Activated CD4-positive, alpha-beta T cell treated with anti-CD3 and anti-CD28 coated beads for 36 hours (primary cell): ENCODE measurements at places on chromosomes 5 and 9. TPM values are rescaled to one million over a fixed set of nuclear protein-coding genes. Genes with fewer than 3 reads are reported as not detected.

Gene PCSK1
- not detected for total RNA-seq

GRCh38 chr9:95242613-95243012 is 74.9 kb downstream of the FANCC start:
- H3K4me3 ChIP-seq: no peak overlapping the region
- no peaks in the 10 kb centered on the region for H3K4me1 ChIP-seq
- peaks cover 17% of the 10 kb centered on the region for H3K36me3 ChIP-seq
- H3K27ac ChIP-seq: no peak overlapping the region
- no peak for DNase-seq

DNA sequence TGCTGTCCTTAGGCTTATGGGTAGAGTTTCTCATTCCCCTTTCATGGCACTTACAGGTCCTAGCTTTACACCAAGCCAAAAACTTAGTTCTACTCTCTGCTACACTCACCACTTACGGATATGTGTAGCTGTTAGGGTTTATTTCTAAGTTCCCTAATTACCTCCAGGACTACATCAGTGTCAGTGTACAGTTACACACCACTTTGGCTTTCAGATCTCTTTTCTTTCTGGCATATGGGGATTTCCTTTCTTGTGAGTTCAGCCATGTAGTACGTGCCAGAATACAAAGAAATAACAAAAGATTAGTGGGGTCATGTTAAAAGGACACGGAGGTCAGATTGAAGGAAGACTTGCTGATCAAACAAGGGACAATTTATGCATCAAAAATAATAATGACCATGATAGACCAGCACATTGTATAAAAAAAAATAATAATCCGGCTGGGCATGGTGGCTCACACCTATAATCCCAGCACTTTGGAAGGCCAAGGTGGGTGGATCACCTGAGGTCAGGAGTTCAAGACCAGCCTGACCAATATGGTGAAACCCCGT is 41.8 kb downstream of the LYRM7 start:
- peaks cover 46% of the 10 kb centered on the region for H3K4me1 ChIP-seq
- H3K36me3 ChIP-seq: peaks cover 1% of the 10 kb centered on the region
- DNase-seq: no peak
- H3K4me3 ChIP-seq: no peak overlapping the region
- no peaks in the 10 kb centered on the region for H3K27me3 ChIP-seq
- peak overlapping the region; percentile 63 for H3K27ac ChIP-seq

Gene FAXDC2
- total RNA-seq: not detected

DNA sequence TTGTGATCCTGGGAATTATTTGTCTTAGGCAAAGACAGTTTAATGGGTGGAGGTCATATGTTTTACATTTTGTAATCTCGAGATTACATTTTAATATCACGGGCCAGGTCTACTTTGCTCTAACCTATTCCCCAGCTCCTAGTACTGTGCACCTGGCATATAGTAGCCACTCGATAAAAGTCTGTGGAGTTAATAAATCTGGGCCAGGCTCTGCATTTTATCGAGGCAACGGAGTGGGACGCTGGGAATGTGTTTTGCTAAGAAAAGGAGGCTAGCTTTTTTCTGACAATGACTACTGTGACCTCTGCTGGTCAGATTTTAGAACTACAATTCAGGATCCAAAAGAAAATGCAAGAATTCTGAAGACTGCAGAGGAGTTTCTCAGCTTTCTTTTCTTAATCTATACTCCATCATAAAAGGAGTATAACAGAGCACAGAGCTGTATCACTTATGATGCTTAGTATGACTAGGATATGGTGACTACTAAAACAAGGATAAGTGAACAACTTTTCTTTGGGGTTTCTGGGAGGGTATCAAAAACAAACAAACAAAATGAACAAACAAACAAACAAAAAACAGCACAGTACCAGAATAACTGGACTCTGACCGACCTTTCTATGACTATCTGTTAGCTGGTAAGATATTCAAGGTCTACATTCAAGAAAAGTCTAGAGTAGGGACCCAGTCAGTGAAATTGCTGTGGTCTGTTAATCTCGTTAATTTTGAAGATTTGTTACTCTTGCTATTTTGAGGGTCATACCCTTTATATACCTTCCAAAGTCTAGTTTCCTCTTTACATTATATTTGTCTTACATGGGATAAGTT is 46.1 kb upstream of the CER1 start:
- H3K27me3 ChIP-seq: peaks cover 27% of the 10 kb centered on the region
- DNase-seq: no peak
- no peaks in the 10 kb centered on the region for H3K4me1 ChIP-seq
- H3K4me3 ChIP-seq: no peak overlapping the region
- no peaks in the 10 kb centered on the region for H3K36me3 ChIP-seq

Gene ADGRD2
- total RNA-seq: not detected

Gene PDCD1LG2
- 0.81 TPM for total RNA-seq

GRCh38 chr9:96777426-96777864 is 442 bp downstream of the ZNF510 start:
- peak overlapping the region; percentile 95 for H3K27ac ChIP-seq
- H3K4me3 ChIP-seq: peak overlapping the region; percentile 93
- no peak for DNase-seq
- H3K27me3 ChIP-seq: no peaks in the 10 kb centered on the region
- H3K4me1 ChIP-seq: peaks cover 24% of the 10 kb centered on the region
- H3K36me3 ChIP-seq: peaks cover 38% of the 10 kb centered on the region

Gene GPBP1
- 116 TPM for total RNA-seq
